ENCODE measurements at places on chromosomes 2 and 18.

GRCh38 chr2:159145745-159146354 lies 140.7 kb downstream of the WDSUB1 start:
- no peak for DNase-seq

GRCh38 chr2:177573120-177573519 lies 180.5 kb downstream of the AGPS start:
- DNase-seq, result no peak

- no peak for DNase-seq
These were observed 968 bp upstream of the ASTL start for GRCh38 chr2:96139181-96139758.

DNA sequence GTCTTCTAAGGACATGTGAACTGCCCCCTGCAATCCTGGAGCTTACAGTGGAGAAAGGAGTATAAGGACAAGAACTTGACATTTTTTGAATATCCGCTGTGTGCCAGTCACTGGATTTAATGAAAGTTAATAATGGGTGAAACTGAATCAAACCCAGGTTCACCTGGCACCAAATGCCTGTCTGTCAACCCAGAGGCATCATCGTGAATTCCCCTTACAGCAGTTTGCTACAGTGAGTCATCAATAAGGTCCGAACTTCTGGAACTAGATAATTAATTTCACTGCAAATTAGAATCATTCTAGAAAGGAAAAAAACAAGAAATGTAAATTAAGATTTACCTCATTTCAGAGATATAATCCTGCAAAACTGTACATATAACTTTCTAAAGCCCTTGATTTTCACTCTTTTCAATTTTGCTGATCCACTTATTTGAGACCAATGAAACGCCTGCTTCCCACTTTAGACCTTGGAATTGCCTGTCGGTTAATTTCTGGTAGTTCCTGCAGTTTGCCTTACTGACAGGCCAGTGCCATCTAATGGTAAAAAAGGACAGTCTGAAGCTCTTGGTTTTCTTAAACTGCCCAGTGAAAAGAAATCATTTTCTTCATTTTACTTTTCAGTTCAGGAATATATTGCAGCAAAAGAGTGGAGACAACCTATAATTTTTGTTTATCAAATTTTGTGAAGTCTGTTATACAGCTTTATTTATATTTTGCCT lies 8.2 kb downstream of the DSG2 start:
- DNase-seq, result no peak

- no peak for DNase-seq
These were observed 90.1 kb downstream of the ACKR3 start for GRCh38 chr2:236659758-236660150.

- peak; percentile 61 for DNase-seq
These were observed 158.3 kb downstream of the LDLRAD4 start for GRCh38 chr18:13376841-13377351.

DNA sequence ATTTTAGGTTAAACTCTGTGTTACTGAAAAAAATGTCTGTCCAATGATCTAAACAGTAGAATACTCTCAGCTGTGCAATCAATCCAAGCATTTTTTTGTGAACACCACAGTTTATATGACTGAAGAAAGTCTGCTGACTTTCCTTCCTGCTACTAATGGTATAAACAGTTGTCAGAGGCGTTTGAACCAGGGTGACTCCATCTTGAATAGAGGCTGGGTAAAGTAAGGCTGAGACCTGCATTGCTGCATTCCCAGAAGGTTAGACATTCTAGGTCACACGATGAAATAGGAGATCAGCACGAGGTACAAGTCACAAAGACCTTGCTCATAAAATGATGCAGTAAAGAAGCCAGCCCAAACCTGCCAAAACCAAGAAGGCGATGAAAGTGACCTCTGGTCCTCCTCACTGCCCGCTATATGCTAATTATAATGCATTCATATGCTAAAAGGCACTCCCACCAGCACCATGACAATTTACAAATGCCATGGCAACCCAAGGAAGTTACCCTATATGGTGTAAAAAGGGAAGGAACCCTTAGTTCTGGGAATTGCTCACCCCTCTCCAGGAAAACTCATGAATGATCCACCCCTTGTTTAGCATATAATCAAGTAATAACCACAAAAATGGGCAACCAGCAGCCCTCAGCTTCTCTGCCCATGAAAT lies 31.3 kb downstream of the POU3F3 start:
- DNase-seq, result no peak

DNA sequence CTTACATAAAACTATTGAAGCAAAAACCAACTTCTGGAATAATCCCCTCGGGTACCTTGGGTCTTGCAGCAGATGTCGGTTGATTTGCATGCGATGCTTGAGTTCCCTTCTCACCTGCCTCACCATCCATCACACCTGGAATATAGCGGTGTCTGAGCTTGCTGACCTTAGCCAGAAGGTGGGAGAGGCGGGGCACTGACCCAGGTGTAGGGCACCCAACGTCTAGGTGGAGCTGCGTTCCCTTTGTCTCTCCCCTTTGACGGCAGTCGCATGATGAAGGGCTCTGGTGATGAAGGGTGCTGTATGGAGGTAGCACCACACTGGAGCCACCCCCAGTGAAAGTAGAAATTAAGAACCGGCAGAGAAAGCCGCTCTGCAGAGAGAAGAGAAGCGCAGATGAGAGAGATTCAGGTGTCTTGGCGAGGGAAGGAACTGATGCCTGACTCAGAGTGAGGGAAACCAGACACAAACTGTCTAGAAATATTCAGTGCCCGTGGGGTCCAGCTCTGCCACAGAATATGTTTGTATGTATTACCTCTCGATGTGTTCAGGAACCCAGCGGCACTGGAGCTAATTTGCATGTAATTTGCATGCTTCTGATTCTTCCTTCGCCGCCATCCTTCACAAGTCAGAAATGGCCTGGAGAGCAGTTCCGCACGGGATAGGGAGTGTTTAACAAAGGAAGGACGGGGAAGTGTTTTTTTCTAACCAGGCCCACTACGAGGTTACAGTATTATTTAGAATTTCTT lies 19.4 kb upstream of the MBP start:
- DNase-seq, result no peak

- DNase-seq, result no peak
These were observed 238.7 kb downstream of the STK39 start for GRCh38 chr2:168008646-168009195.

- DNase-seq, result no peak
These were observed 58.4 kb downstream of the GYPC start for GRCh38 chr2:126714191-126714965.

DNA sequence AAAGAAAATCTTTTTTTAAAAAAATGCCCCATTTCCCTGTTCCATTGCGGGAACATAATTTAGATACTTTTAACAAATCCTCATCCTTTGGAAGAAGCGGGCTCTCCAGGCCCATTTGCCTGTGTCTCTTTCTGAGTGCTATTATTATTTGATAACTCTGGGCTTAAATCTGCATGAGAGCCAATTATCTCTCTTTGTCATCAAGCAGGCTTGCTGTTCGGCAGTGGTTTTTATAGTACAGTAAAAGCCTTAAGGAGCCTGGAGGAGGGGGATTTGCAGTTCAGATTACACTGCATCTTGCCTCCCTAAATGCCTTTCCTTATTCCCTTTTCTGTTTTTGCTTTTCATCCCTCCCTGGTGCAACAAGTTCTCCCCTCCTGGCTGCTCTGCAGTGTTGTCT lies 50.6 kb downstream of the CELF4 start:
- DNase-seq, result no peak

- no peak for DNase-seq
These were observed 114.2 kb upstream of the ZNF236 start for GRCh38 chr18:76708071-76708721.

GRCh38 chr2:18074476-18074875 lies 196.0 kb downstream of the KCNS3 start:
- DNase-seq, result no peak

DNA sequence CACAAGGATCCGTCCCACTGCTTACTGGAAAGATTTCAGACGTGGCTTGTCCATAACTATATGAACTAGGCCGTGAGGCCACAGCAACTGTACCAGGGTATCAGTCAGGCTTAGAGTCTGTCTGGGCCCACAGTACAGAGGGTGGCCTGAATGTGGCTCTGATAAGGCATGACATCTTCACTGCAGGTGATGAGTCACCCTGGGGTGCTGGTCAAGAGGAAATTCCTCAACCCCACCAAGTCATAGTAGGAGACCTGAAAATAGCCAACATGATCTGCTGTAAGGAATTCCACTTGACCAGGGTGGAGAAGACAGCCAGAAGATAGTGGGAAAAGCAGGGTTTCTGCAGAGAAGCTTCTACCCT lies 107.7 kb downstream of the INHBB start:
- DNase-seq, result no peak

DNA sequence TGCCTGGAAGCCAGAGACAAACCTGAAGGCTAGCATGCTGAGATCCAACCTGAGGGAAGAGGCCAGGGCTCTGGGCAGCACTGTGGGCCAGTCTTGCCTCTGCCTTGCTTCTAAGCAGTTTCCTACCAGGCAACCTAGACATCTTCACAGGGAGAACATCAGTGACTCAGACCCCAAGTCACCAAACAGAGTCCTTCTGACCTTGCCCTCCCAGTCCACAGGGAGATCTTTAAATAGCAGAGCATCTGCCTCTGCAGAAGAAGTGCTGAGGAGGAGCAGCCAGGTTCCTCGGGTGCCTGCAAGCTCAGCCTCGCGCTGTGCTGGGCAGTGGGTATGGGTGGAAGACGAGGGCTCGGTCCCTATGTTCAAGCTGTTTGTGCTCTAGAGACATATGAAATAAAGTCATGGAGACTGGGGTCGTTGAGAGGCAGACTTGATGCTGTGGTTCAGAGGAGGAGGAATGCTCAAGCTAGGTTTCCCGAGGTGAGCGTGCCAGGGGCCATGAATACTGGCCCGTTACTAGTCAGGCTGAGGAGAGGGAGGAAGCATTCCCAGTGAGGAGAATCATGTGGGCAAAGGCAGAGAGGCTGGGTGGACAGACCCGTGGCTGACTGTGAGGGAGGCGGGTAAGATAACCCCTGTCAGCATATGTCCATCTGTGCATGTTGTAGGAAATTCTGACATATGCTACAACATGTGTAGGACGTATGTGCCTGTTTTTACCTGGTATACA lies 66.5 kb downstream of the BOLA3 start:
- no peak for DNase-seq

DNA sequence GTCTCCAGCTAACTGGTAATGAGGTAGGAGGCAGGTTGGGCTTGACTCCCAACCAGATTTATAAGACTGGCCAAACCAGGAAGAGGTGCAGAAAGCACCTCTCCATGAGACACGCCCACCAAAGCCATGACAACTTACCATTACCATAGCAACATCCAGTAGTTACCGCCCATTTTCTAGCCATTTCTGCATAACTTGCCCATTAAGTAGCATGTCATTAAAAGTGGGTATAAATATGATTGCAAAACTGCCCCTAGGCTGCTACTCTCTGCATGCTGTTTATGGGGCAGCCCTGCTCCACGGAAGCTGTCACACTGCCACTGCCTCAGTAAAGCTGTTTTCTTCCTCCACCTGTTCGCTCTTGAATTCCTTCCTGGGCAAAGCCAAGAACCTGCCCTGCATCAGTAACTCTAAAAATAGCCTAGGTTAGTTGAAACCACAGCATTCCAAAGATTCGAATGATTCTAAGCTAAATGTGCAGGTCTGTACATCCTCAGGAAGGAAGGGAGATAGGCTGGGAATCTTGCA lies 131.9 kb downstream of the ATL2 start:
- DNase-seq, result no peak

DNA sequence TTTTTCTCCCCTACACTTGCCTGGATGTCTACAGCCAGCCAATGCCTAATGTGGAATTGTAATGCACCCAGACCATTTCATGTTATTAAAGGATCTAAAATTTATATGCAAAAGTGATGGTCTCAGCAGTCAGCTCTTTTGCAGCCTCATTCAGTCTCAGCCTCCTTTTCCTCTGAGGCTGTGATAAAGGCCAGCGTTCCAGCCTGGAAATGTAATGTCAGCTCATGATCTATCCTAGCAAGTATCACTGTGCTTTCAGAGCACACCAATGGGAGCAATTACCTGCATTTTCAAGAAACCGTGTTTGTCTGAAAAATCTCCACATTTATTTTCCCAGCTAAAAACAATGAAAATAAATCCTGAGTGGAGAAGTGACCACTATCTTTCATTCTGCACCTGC lies 274.6 kb downstream of the CDH20 start:
- DNase-seq, result no peak

- DNase-seq, result no peak
These were observed 97.9 kb upstream of the ZNF516 start for GRCh38 chr18:76592981-76593381.

DNA sequence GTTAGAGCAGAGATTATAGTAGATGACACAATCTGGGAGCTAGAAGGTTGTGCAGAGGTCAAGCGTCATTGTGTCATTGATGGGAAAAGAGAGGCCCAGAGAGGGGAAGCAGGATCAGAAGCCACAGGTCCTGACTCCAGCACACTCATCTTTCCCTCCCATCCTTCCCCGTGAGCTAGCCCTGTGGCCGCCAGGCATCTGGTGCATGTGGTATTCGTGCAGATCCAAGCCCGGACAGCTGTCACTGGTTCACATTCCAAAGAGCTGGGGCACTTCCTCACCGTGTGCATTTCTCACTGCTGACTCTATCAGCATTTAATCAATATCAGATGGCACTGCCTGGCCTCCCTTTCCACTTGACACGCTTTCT lies 94.1 kb upstream of the THOC1 start:
- no peak for DNase-seq

GRCh38 chr2:3728104-3729054 lies 25.0 kb downstream of the DCDC2C start:
- DNase-seq, result no peak

GRCh38 chr2:215138479-215138878 lies at the start of gene ABCA12:
TSS of gene ABCA12 (minus strand) at chr2:215138626. CDS start at chr2:215138208, 418 bp downstream.
- DNase-seq, result no peak

DNA sequence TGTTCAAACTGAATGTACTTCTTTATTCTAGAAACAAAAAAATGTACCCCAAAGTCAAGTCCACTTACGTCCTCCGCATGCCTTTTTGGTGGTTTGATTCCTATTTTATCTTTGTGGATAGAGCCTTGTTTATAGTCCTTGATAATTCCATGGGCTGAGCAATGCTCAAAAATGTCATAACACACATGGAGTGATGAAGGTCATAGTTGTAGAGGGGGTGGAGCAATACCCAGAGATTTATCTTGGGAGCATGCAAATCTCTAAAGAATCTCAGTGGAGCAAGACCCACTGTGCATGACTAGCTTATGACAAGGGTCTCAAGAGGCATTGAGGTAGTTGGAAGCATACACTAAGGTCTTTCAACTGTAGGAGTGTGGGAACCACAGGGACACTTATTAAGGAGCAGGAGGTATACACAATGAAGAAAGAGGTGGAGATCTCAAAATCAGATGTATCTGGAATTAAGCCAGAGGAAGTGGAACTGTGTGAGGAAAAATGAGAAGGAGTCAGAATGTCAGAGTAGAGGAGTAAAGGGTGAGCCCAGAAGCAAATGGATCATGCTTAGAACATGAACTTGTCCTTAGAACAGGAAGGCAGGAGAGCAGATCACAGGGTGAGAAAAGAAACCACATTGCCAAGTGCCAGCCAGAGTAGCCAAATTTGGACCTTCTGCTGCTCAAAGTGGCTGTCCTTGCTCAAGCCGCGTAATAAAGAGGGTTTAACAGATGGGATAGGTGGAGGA lies 68.1 kb upstream of the STK39 start:
- DNase-seq, result no peak

GRCh38 chr2:505941-506340 lies 171.3 kb downstream of the TMEM18 start:
- no peak for DNase-seq

- DNase-seq, result no peak
These were observed 154.5 kb downstream of the SMAD2 start for GRCh38 chr18:47775961-47776360.

GRCh38 chr2:198374375-198375082 lies 570.1 kb downstream of the PLCL1 start:
- no peak for DNase-seq

Data from activated T-helper 1 cell treated with anti-CD3 and anti-CD28 coated beads, Interleukin-2, amount 50 U/mL, for 16 hours (primary cell).